Right ventricle myocardium superior (tissue), 1 donor: ENCODE measurements at places on chromosomes 5 and 9. TPM values are rescaled to one million over a fixed set of nuclear protein-coding genes. Genes with fewer than 3 reads are reported as not detected.

CDO1 gene
- total RNA-seq = 9.2 TPM

NAIP gene
- total RNA-seq = 4.2 TPM

PAPPA gene
- 1.2 TPM for total RNA-seq

DNA sequence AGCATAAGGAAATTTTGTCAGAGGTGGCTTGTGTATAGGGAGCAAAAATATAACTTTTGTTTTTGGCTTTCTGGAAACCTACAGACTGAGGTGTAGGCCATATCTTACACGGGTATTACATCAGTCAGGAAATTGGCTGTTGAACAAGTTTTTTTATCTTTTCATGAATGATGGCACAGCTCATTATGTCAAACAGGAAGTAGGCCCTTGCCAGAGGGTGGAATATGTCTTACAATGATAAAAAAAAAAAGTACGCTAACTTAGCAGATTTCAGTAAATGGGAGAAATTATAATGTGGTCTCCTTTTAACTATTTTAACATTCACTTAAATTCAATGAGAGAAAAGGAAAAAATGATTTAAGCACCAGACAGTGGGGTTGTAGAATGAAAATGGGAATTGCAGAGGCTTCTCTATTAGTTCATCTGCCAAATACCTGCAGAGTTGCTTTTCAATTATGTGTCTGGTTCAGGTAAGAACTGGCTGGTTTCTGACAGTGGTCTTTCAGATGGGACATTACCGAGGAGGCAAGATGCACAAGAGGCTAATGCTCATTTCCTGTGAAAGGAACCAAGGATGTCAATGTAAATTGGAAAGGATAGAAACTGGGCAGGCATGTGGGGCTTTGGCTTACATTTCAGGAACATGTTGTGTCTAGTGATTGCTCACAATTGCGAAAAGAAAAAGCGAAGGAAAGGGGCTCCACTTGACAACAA lies 169.9 kb downstream of the NNT start:
- DNase-seq = no peak

DNA sequence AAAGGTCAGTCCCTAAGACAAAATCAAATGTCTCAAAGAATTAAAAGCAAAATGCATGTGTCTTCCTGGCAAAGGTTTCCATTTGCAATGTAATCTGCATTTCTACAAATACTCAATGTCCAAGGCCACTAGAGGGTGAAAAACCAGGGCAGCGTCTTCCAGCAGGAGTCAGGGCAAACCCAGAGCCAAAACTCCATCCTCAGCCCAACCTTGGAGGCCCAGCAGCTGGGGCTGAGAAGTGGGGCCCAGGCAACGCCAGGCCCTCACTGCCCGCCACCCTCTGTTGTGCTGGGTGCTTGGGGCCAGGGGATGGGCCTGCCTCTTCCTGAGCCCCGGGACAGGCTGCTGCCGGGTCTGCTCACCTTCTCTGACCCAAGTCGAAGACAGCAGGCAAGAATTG lies 200.1 kb downstream of the PAX5 start:
- DNase-seq = no peak

- DNase-seq = no peak
These were observed 28.6 kb downstream of the RNF44 start for GRCh38 chr5:176508603-176509002.

DNA sequence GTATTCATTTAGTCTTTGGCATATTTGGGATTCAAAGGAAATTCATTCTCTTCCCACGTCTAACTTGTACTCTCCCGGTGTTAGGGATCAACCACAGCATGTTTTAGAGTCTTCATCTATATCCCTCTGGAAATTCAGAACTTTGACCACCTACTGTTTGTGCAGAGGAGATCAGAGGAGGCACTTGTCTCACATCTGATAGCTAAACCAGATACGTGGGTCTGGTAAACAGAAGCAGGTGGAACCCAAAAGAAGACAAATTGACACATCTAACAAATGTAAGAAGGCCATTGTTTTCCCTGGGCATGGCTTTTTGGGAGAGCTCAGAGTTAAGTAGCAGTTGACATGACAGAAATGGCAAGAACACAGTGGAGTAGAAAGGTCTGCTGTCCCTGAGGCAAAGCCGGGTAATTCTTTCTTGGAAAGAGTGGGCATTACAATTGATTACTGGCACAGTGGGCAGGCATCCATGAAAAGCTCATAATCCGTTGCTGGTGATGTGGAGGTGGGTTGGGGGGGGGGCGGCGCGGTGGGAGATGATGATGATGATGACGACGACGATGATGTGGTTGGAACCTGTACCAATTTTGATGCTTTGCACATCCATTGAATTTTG lies 27.5 kb downstream of the PIP5K1B start:
- no peak for DNase-seq

ALAD gene
- 129 TPM for total RNA-seq

DNA sequence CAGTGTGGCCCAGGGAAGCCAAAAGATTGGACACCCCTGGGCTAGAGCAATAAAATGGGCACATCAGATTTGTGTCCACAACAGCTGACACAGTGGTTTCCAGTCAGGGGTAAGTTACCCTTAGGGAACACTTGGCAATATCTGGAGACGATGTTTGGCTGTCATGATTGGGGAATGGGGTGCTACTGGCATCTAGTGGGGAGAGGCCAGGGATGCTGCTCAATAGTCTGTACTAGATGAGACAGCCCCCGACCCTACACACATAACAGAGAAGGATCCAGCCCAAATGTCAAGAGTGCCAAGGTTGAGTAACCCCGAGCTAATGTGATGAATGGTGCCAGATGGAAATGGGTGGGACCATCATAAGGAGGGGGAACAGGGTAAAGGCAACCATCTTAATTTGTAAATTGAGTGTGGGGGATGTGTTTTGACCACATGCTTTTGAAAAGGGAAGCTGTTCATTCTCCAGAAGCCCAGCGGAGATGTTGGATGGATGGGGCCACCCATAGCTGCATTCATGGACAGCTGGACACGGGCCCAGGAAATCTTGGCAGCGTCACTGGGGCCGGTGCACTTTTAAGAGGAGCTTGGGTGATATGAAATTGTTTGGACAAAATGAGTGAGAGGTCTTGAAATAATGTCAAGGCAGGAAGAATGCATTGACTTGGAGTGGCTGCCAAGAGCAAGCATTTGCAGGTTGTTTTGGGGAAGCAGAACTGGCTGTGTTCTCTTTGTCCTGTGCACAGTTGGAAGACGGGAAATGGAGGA lies 33.4 kb downstream of the SYK start:
- no peak for DNase-seq

CA9 gene
- not detected for total RNA-seq

DNA sequence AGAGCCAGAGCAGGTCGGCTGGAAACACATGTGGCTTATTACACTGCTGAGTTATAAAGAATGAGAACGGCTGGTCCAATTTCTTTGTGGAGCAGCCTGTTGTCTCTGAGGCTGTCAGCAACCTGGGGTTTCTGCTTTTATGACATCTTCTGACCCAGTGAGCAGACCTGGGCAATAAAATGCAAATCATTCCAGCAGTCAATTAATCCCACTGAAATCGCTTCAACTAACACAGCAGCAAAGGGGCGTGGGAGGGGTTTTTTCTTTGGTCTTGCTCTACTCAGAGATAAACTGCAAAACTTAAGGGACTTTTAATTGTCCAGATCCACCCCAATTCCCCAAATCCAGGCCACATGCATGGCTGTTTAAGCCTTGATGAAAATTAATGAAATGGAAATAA lies 215.7 kb downstream of the SLIT3 start:
- DNase-seq = no peak

DNA sequence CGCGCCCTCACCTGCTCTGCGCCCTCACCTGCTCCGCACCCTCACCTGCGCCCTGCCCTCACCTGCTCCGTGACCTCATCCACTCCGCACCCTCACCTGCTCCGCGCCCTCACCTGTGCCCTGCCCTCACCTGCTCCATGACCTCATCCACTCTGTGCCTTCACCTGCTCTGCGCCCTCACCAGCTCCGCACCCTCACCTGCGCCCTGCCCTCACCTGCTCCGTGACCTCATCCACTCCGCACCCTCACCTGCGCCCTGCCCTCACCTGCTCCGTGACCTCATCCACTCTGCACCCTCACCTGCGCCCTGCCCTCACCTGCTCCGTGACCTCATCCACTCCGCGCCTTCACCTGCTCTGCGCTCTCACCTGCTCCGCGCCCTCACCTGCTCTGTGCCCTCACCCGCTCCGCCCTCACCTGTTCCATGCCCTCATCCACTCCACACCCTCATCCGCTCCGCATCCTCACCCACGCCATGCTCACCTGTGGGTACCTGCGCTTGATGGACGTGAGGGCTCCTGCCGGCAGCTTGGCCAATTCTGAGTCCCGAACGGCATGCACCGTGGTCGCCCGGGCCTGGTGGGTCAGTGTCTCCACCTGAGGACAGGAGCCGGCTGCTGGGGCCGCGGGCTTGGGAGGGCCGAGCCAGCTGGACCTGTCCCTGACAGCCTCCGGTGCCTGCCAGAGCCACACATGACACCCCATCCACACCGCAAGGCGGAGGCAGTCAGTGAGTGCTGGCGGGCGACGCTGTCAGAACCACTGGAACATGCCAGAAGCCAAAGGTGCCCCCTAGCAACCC lies 35.6 kb upstream of the NSMF start:
- DNase-seq = peak; percentile 61

DNA sequence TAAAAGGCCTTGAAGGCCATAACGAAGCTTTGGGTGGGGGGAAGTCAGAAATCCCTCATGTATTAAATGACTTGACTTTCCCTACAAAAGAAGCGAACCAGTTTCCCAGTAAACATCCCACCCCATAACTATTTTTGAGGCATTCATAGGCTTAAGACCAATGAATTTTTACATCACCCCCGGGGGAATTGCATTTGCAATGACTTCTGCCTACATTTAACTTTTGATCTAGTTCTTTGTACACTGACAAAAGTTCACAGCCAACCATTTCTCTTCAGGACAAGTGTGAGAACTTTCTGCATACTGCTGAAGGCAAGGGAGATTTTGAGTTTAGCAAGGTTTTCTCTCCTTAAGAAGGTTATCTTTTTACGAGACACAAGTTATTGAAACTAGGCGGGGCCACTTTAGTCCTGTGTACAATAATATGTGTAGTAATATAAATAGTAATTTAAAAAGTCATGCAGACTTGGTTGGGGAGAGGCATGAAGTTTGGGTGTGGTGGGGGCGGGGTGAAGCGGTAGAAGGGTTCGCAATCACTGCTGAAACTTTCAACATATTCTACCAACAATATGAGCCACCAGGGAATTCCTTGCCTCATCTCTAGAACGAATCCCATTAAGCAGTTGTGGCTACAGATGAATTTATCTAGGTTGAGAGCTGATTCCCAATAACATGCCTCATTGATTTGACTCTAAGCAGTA lies 2.5 kb downstream of the TJP2 start:
- DNase-seq = no peak

DNA sequence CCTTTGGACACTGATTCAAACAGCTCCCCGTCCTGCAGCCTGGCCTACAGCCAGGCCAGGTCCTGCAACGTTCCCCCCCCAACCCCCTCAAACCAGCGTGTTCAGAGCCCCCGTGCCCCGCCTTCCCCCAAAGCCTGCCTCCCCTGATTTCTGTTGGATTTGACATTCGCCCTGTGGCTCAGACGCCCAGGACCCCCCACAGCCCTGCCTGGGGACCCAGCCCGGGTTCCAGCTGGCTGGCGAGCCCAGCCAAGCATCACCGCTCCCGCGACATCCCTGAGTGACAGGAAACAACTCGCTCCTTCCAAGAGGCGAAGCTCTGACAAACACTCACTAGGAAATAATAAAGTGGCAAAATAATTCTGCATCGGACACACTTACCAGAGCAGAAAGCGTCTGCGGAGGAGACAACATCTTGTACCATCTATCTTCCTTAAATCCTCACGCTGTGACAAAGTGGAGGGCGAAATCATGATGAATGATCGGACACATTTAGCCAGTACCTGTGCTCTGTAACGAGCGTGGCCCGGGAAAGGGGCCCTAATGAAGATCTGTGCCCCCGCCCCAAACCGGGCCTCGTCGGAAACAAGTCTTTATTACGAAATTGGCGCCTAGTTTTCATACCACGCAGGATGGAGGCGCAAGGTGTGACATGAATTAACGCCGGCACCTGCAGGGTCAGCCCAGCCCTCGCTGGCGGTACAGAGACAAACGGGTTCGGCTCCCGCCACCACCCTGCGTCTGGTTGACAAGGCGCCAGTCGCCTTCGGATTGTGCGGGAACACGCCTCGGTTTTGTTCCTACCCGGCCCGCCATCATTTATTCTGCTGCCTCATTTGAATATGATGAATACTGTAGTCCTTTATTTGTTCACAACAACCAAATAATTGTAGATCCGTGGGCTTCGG lies 91.0 kb upstream of the MVB12B start:
- no peak for DNase-seq

GRCh38 chr9:12954441-12954840 lies 179.6 kb downstream of the LURAP1L start:
- DNase-seq = no peak

PCAT7 gene
- 0.08 TPM for total RNA-seq

DNA sequence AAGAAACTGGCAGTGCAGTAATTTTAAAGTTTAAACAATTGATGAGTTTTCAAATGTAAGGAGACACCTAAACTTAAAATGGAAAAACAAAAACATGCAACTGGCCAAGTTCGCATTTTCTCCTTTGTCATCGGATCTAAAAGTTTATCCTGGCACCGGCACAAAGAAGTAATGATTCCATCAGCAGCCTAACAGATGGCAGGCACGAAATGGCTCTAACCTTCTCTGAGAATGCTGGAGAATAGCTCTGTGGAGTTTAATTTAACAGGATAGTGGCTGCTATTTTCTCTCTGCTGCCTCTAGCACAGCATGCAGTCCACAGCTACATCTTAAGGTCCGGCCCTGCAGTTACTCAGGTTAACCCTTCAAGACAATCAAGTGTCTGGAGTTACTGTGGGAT lies 82.2 kb downstream of the PRELID2 start:
- DNase-seq = no peak

DNA sequence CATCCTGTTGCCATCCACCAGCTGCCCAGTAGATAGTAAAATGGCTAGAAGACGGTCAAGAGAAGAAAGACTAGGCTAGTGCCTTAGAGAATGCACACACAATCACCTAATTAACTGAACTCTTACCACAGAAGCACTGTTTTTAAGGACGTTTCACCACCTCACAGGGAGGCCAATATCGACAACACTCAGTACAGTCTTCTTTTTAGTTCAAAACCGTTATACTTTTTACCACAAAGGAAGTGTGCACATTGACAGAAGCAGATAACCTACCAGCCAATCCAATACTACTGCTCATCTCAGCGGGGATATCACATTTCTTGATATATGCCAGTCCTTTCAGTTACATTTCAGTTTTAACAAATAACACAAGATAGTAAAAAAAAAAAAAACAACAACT lies 122.3 kb downstream of the GNAQ start:
- no peak for DNase-seq

LCN9 gene
- not detected for total RNA-seq

DNA sequence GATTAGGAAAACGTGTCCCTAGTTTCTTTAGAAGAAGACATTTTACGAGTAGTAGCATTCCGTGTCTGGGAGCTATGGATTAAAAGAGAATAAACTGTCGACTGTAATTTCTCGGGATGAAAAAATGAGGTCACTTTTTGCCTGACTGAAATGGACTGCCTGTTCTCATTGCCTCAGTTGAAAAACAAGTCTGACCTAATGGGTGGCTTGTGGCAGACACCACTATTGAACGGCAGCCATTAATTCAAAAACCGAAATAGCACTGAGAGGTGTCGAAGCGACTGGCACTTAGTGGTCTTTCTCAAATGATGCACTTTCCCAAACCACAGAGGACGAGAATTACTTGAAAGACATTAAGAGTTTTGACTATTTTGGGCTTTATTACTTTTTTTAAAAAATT lies 35.4 kb downstream of the OSTF1 start:
- DNase-seq = no peak

DDX4 gene
- total RNA-seq = not detected

- no peak for DNase-seq
These were observed 108.7 kb downstream of the MAST4 start for GRCh38 chr5:66704790-66705425.

C9orf43 gene
- total RNA-seq = 0.27 TPM
